ENCODE measurements at places on chromosomes 3 and 15. TPM values are rescaled to one million over a fixed set of nuclear protein-coding genes. Genes with fewer than 3 reads are reported as not detected.

The ATP13A5 gene
- polyA plus RNA-seq: 0.07 TPM

The GP5 gene
- 0.25 TPM for polyA plus RNA-seq

The DUOXA1 gene
- 0.51 TPM for polyA plus RNA-seq

The ISLR gene
- polyA plus RNA-seq: 82.4 TPM

The DISP2 gene
- 8.2 TPM for polyA plus RNA-seq

The CLEC3B gene
- 63.5 TPM for polyA plus RNA-seq

The PGBD4 gene
- polyA plus RNA-seq: 0.46 TPM

The HHATL gene
- polyA plus RNA-seq: not detected

The ARRDC4 gene
- polyA plus RNA-seq: 5.8 TPM

The GHRL gene
- 0.23 TPM for polyA plus RNA-seq

The IDH2 gene
- 21.3 TPM for polyA plus RNA-seq

The SPG21 gene
- polyA plus RNA-seq: 59.7 TPM

The TRPM1 gene
- not detected for polyA plus RNA-seq

The CD86 gene
- polyA plus RNA-seq: 8.7 TPM

The ADAMTSL3 gene
- 9.0 TPM for polyA plus RNA-seq

The HEMK1 gene
- 7.7 TPM for polyA plus RNA-seq

The CCK gene
- polyA plus RNA-seq: not detected

The CYP1A2 gene
- not detected for polyA plus RNA-seq

The UBP1 gene
- polyA plus RNA-seq: 28.2 TPM

The NTRK3 gene
- polyA plus RNA-seq: 2.6 TPM

The PDCD10 gene
- 38.3 TPM for polyA plus RNA-seq

The LRRC2 gene
- 5.8 TPM for polyA plus RNA-seq

The DZIP3 gene
- polyA plus RNA-seq: 11.3 TPM

The C3orf80 gene
- polyA plus RNA-seq: 0.34 TPM

The GOLGA8O gene
- polyA plus RNA-seq: 7.7 TPM

The SAMMSON gene
- polyA plus RNA-seq: 0.23 TPM

The CADPS gene
- 1.1 TPM for polyA plus RNA-seq

The IFT122 gene
- 32.6 TPM for polyA plus RNA-seq

The RHOV gene
- polyA plus RNA-seq: 0.13 TPM

The TRIM42 gene
- polyA plus RNA-seq: not detected

The ACKR2 gene
- 0.82 TPM for polyA plus RNA-seq

The ZDHHC19 gene
- polyA plus RNA-seq: 4.7 TPM

The CPN2 gene
- 1.6 TPM for polyA plus RNA-seq

The DUOXA2 gene
- polyA plus RNA-seq: 0.17 TPM

The CERS3 gene
- 0.02 TPM for polyA plus RNA-seq

The ALDH1L1 gene
- 8.3 TPM for polyA plus RNA-seq

The NANOGP8 gene
- 0.16 TPM for polyA plus RNA-seq

The MUC13 gene
- polyA plus RNA-seq: not detected

The GADL1 gene
- 0.01 TPM for polyA plus RNA-seq

The SCAMP2 gene
- 27.4 TPM for polyA plus RNA-seq

The DHFR2 gene
- polyA plus RNA-seq: 7.8 TPM

The AHSG gene
- not detected for polyA plus RNA-seq

The BCHE gene
- polyA plus RNA-seq: 23.1 TPM

The CKMT1A gene
- 0.62 TPM for polyA plus RNA-seq

The CGNL1 gene
- polyA plus RNA-seq: 24.0 TPM

The LRRC15 gene
- polyA plus RNA-seq: 0.10 TPM

The SPTSSB gene
- polyA plus RNA-seq: 0.07 TPM

The MAGEL2 gene
- polyA plus RNA-seq: 0.75 TPM

The MAP1A gene
- 26.0 TPM for polyA plus RNA-seq

The PTX3 gene
- polyA plus RNA-seq: 2.9 TPM

The OR5K2 gene
- polyA plus RNA-seq: not detected

The NPAP1 gene
- polyA plus RNA-seq: 0.28 TPM

The HHLA2 gene
- 0.12 TPM for polyA plus RNA-seq

The SLC2A2 gene
- polyA plus RNA-seq: not detected

The CRABP1 gene
- polyA plus RNA-seq: 0.40 TPM

The IQCF5 gene
- polyA plus RNA-seq: not detected

The CACNA1D gene
- polyA plus RNA-seq: 0.23 TPM
